Effector CD4-positive, alpha-beta T cell (primary cell): ENCODE measurements at places on chromosomes 6 and 20.

- no peak for DNase-seq
Measured at GRCh38 chr6:24932832-24933231, 2.9 kb downstream of the RIPOR2 start.

DNA sequence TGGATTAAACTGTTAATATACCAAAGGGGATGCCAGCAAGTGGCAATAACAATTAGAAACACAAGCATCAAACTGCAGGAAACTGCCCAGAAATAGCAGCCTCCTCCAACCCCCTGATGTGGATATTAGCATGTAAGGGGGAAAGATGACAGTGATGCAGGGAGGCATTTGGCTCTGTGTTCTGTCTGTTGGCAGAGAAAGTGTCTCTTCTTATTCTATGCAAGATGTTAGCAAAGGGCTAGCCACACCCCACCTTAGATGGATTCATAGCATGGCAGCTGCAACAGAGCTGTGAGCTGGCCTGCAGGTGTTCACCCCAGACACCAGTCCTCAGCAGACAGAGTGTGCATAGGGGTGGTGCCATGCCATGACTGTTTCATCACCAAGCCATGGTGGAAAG lies 38.0 kb downstream of the SCP2D1 start:
- DNase-seq = no peak

GRCh38 chr20:58236612-58237317 lies 8.3 kb upstream of the ANKRD60 start:
- DNase-seq = peak; percentile 77

DNA sequence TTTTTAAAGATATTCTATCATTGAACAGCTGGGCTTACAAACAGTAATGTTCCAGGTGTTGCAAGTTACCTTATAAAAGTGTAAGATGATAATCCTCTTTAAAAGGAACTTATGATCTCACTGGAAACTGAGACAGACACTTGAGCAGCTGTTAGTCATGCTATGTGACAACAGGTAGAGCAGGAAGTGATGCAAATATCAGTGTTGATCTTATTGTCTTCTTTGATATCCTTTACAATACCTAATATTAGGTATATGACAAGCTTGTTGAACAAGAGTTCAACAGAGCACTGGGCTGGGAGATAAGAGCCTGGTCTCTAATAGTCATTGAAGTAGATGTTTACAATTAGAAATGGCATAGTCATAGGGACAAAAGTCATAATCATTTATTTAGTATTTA lies 150.0 kb downstream of the UBE3D start:
- DNase-seq = no peak

GRCh38 chr20:51815383-51816076 lies 13.2 kb upstream of the SALL4 start:
- DNase-seq = no peak

GRCh38 chr6:146870760-146871159 lies 272.0 kb downstream of the ADGB start:
- no peak for DNase-seq

DNA sequence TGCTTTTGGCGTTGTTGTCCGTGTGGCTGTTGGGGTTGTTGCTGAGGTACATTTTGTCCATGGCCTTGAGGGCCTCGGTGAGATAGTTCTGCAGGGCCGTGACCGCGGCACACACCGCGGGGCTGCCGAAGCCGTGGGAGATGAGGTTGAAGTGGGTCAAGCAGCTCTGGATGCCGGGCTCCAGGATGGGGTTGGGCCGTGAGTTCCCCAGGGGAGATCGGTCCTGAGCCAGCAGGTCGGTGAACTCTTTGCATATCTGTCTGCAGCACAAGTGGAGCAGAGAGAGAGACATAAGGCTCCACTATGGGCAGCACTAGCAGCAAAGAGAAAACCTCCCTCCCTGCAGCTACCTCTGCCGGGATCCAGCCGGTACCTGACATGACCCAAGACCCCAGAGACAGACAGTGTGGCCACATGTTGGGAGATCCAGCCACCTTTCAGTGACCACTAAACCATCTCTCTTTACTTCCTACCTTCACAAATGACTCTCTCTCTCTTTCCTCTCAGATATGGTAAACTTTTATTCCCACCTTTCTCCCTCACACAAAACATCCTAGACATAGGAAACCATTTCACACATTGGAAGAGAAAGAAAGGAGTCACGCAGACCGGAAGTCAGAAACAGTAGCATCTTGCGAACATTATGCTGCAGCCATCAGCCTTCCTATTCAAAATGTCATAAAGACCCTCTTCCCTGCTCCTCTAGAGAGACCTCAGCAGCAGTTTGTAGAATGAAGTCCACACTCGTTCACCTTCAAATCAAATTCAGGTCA lies 16.2 kb downstream of the TFAP2A start:
- no peak for DNase-seq

- DNase-seq = no peak
Measured at GRCh38 chr6:34466242-34467185, 638 bp downstream of the PACSIN1 start.

- DNase-seq = no peak
Measured at GRCh38 chr6:136586295-136586694, 36.1 kb upstream of the MAP7 start.

GRCh38 chr6:161366301-161366923 lies 92.6 kb upstream of the AGPAT4 start:
- DNase-seq = no peak

- DNase-seq = no peak
Measured at GRCh38 chr6:2449572-2449940, 204.2 kb upstream of the GMDS start.

DNA sequence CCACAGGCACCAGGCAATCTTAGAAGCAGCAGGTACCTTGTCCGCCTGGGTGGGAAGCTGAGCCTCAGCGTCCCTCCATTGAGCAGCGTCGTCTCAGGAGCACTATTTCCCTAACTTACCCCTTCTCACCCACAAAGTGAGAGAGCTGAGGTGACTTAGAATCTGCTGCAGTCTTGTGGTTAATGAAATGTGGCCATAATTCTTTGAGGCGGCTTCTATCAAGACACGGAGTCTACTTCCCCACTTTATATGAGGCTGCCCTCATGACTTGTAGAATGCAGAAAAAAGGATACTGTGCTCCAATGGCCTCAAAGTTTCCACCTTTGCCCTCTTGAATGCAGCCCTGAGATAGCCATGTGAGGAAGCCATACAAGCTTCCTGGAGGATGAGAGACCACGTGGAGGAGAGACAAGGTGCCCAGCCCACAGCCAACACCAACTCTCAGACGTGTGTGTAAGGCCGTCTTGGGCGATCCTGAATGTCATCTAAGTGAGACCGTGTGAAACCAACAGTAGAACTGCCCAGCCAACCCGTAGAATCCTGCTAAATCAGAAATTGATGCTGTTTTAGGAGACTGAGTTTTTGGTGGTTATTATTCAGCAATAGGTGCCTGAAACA lies 9.1 kb upstream of the TAGAP start:
- DNase-seq = no peak

DNA sequence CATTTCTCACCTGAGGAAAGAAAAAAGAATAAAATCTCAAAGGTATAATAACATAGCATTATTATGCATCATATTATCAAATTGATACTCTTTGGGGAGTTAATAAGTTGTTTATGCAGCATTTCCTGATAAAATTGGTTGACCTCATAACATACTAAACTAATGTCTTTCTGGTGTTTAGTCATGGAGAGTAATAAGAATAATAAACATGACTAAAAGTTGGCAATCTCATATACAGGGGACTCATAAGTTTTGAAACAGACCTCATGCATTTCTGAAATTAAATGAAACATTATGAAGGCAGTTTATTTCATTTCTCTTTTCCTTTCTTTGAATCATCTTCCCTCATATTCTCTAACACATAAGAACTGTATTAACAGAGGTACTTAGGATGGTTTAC lies 60.5 kb upstream of the PRDM1 start:
- DNase-seq = no peak

DNA sequence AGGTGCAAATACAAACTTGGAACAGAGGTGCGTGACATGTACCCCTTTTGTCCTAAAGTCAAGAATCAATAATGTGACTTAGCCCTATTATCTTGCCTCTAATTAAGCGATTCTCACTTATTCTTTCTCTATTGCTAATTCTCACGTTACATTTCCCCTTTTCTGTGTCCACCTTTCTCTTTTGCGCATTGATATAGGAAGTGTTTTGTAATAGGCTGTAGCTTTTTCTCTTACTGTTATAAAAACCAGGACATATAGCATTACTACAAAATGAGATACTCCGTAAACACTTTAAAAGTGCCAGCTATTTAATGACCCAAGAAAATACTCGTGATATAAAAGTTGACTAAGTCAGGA lies 669 bp upstream of the TMEM30A start:
- no peak for DNase-seq

DNA sequence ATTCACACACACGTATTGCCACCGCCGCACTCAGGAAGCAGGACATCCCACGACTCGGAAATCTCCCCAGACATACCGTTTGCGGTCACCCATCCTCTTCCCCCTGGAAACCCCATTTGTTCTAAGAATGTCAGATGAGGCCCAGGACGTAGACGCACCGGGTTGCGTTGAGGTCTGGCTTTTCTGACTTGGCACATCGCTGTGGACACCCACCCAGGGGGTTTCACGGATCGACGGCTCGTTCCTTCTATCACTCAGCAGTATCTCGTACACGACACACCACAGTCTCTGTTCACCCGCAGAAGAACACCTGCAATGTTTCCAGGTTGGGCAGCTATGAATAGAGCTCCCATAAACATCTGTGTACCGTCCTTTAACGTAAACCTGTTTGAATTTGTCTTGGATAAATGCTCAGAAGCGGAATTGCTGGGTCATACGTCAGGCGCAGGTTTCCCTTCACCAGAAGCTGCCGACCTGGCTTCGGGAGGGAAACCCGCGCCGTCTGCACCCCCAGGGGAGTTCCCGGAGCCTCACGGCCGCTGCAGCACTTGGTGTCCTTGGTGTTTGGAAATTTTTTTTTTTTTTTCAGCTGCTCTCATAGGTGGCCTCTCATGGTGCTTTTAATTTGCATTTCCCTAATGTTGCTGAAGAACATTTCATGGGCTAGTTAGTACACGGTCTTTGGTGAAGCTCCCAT lies 9.3 kb upstream of the EEF1A2 start:
- no peak for DNase-seq

DNA sequence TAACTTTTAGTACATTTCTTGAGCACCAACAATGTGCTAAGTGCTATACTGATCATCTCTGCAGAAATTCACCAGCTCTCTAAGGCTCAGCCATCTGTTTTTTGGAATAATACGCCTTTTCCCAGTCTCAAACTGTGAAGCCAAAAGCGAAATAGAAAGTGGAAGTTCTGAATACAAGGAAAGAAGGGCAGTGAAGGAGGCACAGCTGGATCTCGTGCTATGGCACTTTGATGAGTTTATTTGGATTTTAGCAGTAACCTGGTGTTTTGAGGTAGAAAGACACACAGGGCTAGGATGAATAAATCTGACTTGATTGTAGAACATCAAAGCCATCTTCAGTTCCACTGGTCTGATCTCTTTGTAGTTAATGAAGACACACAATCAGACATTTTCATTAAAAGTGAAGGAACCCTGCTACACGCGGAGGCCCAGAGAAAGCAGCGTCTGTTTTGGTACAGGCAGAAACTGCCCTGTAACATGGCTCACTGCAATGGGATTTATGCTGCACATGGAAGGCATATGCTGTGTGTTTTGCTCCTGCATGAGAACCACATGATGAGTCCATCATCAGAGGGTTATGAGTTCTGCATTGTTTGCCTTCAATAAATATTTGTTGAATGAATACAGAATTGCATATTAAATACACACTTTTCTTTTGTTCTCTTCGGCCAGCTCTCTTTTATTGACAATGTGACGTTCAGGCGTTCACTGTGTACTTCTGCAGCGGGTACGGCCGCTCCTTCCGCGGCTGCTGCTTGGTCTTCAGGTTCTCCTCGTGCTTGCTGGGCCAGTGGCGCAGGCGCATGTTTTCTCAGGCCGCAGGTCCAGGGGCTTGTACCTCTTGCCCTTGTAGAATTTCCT lies 100.9 kb downstream of the PREP start:
- DNase-seq = no peak

- DNase-seq = no peak
Measured at GRCh38 chr20:53974785-53975555, 95.4 kb downstream of the BCAS1 start.
